ENCODE measurements at places on chromosomes 3 and 15. TPM values are rescaled to one million over a fixed set of nuclear protein-coding genes. Genes with fewer than 3 reads are reported as not detected.

The RASGRF1 gene
- total RNA-seq: not detected

The GPR160 gene
- total RNA-seq: 1.3 TPM

The SLC51B gene
- not detected for total RNA-seq

The ST3GAL6 gene
- 17.7 TPM for total RNA-seq

The CCR9 gene
- total RNA-seq: not detected

The CAMK2N2 gene
- not detected for total RNA-seq

All from endothelial cell of umbilical vein (primary cell).